Tibial nerve (tissue), 4 donors: ENCODE measurements at places on chromosomes 6 and 20.

- no peak for DNase-seq
These were observed 149.4 kb upstream of the NOX3 start for GRCh38 chr6:155604991-155605390.

GRCh38 chr6:20325641-20326421, 75.8 kb upstream of the E2F3 start:
- no peak for DNase-seq

DNA sequence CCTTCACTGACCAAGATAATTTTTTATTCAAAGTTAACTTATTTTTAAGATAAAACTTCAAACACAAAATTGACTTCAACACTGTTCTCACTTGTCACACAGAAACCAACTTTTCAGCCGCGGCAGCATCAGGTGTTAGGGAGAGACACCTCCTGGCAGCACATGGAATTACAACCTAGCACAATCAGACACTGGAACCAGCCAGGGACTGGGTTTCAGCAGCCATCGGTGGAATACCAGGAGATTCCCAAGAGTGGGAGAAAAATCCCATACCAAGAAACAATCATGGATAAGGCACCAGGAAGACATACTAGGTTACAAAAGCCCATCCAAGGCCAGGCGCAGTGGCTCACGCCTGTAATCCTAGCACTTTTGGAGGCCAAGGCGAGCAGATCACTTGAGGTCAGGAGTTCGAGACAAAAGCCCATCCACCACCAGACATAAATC, 70.0 kb downstream of the SNX5 start:
- DNase-seq = peak; percentile 92

DNA sequence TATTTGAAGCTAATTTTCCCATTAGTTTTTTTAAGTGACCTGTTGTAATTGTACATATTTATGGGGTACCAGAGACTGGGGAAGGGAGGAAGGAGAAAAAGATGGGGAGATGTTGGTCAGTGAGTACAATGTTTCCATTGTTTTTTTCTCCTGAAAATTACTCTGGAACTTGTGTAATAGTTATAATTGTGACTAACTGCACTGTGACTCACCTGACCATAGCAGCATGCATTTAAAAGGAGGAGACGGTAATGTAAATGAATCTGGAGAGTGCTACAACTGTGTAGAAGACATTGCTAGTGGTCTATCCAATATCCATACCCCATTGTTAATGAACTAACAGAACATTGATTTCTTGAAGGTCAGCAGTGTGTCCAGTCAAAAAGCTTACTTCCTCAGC, 133.4 kb downstream of the RFPL4B start:
- DNase-seq = no peak

DNA sequence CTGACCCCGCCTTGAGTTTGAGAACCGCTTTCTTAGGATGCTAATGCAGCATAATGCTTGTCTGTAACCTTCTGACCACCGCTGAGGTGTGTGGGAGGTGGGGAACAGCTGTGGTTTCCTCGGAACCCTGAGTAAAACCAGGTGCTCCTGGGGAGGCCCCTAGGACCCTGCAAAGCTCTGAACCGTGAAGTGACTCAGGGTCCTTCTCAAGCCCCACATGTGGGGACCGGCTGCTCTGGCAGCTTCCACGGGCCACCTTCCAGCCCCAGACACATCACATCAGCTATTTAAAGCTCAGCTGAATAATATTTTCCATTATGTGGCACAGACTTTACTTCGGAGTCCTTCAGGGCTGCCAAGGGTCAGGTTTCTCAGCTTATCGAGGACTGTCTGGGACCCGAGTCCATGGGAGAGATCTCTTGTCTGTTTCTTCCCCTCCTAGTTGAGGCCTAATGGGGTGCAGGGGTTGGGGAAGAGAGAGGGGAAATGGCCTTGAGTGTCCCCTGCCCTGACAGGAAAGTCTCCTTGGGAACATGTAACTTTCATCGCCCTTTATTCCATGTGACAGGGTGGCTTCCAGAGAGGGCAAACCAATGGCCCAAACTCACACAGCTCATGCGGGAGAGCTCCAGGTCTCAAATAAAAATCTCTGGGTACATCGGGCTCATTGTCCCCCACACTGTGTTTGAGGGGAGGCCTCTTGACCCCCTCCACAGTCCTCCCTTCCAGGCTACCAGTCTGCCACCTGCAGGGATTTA, 186.1 kb upstream of the SLC24A3 start:
- DNase-seq = no peak

GRCh38 chr6:13767121-13767808, 47.1 kb downstream of the MCUR1 start:
- peak; percentile 57 for DNase-seq

GRCh38 chr6:24004659-24005058, 121.4 kb upstream of the NRSN1 start:
- no peak for DNase-seq

- no peak for DNase-seq
These were observed 13.3 kb downstream of the DUSP22 start for GRCh38 chr6:305371-306206.

GRCh38 chr20:48826069-48826468, 1.7 kb downstream of the PREX1 start:
- DNase-seq = no peak

DNA sequence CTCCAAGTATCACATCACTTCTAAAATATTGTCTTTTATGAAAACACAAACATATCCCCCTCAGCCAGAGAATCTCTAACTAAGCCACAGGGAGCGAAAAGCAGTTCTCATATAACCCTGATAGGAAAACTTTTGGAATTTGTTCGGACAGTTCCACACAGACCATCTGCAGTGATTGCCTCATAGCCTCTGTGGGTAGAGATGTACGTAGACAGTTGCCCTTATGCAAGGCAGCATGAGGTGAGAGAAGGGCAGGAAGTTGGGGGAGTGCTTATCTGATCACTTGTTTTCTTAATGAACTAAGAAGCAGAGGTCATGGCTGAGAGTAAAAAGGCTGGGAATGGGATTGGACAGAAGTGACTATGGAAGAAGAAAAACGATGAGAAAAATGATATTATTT, 39.6 kb downstream of the SLC23A2 start:
- no peak for DNase-seq

- DNase-seq = no peak
These were observed 33.9 kb downstream of the SLC22A2 start for GRCh38 chr6:160224639-160225237.

- peak; percentile 46 for DNase-seq
These were observed 61.7 kb downstream of the PYGB start for GRCh38 chr20:25309395-25310267.

DNA sequence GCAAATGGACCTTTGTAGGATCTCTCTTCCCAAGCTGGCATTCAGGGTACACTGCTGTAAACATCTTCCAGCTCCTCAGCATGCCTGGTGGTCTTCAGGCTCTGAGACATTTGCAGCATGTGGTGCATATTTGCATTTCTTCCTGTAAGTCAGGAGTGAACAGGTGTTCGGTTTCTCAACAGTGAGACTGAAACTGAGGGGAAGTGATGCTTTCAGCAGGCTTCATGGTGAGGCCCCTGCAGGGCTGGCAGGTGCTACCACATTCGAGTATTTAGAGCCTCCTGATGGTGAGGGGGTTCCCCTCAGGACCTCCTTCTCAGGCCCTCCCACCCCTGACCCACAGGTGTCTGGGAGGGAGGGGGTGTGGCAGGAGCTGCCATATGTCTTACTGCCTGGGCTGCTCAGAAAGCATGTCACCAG, 15.1 kb downstream of the MYBL2 start:
- no peak for DNase-seq

GRCh38 chr6:99867026-99867425, 127.0 kb downstream of the MCHR2 start:
- DNase-seq = no peak

DNA sequence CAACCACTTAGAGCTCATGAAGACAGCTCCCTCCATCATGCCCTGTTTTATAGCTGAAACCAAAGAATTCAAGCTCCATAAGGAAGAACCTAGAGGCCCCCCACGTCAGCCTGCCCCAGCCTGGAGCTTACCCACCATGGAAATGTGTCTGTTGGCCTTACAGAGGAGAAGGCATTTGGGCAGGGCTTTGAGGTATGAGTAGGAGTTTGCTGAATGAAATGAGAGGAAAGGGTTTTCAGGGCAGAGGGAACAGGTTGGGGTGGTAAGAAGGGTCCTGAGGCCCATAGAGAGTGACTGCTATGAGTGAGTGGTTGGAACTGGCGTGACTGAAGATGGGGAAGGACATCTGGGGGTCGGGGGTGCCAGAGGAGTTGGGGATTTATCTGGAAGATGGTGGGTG, 12.7 kb upstream of the GATA5 start:
- no peak for DNase-seq

GRCh38 chr6:139545206-139546105, 171.0 kb upstream of the CITED2 start:
- no peak for DNase-seq

DNA sequence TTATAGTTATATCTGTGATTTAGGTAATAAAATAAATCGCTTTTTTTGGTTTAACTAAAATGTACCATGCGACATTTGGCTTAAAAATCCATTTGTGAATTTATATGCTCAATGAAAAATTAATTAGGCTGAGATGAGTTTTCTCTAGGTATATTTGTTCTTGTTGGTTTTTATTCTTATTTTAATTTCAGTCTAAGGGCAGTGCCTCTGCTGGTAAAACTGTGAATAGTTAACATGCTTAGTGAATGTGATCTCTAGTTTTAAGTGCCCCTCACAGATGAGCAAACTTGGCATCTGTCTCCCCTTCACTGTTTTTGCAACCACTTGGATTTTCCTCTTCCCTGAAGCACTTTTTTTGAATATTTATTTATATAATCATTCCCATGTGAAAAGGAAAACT, 822.7 kb downstream of the GRIK2 start:
- no peak for DNase-seq

GRCh38 chr20:44566018-44566417, 16.4 kb upstream of the PKIG start:
- DNase-seq = no peak

DNA sequence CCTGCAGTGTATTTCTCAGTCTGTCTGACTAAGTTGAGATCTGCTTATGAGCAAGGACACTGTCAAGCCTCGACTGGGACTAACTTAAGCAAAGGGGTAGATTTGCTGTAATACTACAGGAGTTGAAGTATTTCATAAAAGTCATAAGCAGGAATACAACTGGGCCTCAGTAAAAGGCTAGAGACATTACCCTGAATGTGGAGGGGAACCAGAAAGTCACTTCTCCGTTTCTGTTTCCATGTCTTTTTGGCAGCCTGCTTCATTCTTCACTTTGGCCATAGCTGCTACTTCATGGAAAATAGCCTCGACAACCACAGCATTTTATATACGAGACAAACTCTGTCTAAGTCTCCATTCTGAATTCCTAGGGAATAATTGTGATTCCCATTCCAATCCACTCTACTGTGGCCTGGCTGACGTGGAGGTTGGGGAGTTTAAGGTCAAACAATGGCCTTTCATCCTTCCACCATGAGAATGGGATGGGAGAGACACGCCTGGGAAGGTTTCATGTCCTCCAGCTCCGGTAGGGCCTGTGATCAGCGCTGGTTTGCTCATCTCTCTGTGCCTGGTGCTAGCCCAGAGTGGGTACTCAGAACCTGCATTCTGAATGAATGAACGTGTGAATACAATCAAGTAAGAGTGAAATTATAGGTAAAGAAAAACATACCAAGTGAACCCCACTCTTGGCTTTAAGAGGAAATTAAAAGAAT, 37.1 kb upstream of the DUSP22 start:
- DNase-seq = no peak

GRCh38 chr6:44659726-44660125, 272.2 kb downstream of the CDC5L start:
- no peak for DNase-seq

DNA sequence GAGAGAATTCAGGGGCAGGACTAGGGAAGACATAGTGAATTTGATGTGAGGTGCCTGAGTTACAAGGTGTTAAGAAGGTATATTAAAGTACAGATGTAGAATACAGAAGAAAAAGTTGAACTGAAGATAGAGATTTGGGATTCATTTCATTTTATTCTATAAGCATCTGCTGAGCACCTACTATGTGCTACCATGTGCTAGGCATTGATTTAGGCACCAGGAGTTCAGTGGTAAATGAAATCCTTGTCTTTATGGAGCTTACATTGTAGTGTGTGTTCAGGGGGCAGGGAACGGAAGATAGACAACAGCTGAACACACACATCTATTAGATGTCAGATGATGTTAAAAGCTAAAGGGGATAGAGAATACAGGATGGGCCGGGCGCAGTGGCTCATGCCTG, 2.8 kb downstream of the RSPH9 start:
- no peak for DNase-seq

DNA sequence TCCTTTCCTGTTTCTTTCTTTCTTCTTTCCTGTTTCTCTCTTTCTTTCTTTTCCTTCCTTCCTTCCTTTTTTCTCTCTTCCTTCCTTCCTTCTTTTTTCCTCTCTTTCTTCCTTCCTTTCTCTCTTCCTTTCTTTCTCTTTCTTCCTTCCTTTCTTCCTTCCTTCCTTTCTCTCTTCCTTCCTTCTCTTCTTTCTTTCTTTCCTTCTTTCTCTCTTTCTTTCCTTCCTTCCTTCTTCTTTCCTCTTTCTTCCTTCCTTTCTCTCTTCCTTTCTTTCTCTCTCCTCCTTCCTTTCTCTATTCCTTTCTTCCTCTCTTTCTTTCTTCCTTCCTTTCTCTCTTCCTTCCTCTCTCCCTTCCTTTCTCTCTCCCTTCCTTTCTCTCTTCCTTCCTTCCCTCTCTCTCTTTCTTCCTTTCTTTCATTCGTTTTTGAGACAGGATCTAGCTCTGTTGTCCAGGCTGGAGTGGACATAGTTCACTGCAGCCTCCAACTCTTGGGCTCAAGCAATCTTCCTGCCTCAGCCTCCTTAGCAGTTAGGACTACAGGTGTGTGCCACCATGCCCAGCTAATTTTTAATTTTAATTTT, 170.8 kb upstream of the GMDS start:
- no peak for DNase-seq

DNA sequence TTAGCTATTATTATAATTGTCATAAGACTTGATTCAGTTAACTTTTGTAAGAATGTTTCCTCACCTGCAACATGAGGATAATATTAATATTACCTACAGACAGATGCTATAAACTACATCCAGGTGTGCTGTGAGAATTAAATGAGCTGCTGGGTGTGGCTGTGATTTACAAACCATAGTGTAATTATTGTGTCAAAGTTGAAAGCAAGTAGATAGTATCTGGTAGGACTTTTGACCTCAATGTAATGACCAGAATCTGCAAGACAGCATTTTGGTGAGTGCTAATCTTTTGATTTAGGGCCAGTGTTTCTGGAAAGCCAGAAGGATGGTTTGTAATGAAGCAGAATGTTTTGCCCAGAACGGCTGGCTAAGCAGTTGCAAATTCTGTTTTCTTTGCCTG, 162.5 kb downstream of the TRMT11 start:
- DNase-seq = no peak

GRCh38 chr6:33824461-33825154, 20.8 kb upstream of the MLN start:
- no peak for DNase-seq

DNA sequence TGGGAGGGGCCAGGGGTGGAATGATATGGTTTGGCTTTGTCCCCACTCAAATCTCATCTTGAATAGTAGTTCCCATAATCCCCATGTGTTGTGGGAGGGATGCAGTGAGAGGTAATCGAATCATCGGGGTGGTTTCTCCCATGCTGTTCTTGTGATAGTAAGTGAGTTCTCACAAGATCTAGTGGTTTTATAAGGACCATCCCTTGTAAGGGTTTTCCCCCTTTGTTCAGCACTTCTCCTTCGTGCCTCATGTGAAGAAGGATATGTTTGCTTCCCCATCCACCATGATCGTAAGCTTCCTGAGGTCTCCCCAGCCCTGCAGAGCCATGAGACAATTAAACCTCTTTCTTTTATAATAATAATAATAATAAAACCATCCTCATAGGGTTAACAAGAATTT, 88.8 kb upstream of the PRND start:
- DNase-seq = no peak

GRCh38 chr6:119308048-119308570, 41.5 kb downstream of the MAN1A1 start:
- no peak for DNase-seq

- no peak for DNase-seq
These were observed 29.9 kb upstream of the HMGA1 start for GRCh38 chr6:34206726-34207125.
